Right renal pelvis (tissue), 4 donors: ENCODE measurements at places on chromosomes 5 and 9.

- DNase-seq = no peak
Observed at GRCh38 chr5:132225165-132226032, 2.3 kb downstream of the P4HA2 start.

- no peak for DNase-seq
Observed at GRCh38 chr9:114053246-114054005, 24.7 kb downstream of the AMBP start.

GRCh38 chr5:165360366-165360765 is 1854.9 kb downstream of the MAT2B start:
- DNase-seq = no peak

DNA sequence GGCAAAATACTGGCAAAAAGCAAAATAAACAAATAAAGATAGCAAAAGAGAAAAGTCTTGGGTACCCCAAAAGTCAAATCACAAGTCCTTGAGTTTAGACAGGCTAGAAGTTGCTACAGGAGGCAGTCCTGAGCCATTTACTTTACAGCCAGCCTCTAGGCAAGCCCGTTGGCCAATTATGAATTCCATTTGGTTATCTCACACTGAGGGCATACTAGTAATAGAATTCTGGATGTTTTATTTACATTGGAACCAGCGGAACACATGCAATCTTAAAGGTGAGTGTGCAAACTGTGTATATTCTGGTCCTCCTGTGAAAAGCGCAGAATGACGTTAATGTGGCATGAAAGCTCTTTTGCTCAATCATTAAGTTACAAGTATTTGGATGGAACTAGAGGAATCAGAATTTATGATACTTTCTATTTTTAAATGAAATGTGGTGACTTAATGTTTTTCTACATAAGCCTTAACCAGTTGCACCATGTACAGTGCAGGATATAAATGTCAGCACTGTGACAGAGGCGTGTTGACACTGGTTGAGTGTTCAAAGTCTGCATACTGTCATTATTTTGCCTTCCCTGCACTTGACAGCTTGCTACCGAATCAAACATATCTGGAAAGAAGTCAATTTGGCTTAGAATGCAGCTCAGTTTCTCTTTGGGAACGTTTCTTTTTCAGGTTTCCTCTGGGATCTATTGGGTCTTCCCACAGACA is 7.9 kb downstream of the GDNF start:
- no peak for DNase-seq

DNA sequence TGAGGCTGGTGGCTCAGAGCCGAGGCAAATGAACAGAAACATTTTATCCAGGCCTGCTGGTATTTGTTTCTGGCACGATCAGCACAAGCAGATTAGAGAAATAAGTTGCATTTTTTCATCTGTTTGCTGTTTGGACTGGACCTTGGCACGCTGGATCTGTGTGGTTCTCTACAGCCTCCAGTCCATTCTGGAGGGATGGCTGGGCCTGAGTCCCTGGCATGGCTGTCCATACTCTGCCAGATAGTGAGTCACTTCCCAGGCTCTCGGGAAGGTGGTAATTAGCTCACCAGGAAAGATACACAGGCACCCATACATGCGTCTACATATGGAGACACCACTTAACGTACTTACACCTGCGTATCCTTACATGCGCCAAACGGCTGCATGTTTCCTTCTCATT is 78.6 kb downstream of the SPRY4 start:
- DNase-seq = no peak

- DNase-seq = no peak
Observed at GRCh38 chr5:124408738-124409453, 337.5 kb downstream of the ZNF608 start.

DNA sequence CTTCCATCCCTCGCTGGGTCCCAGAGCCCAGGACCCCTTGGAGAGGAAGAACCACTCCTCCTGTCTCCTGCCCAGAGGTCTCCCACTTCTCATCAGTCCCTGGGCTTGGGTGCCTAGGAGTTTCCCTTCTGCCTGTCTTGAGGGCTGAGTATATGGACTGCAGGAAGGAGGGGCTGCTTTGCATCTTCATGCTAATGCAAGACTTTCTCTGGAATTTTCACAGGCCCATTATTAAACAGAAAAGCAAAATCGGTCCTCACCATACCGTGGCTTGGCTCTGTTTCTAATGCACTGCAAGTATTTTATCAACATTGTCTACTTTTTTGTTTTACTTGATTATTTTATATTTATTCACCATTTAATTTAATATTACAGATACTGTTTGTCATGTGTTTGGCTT is 34.5 kb downstream of the TRIO start:
- no peak for DNase-seq

- no peak for DNase-seq
Observed at GRCh38 chr9:136622538-136622948, 40.2 kb upstream of the EGFL7 start.

DNA sequence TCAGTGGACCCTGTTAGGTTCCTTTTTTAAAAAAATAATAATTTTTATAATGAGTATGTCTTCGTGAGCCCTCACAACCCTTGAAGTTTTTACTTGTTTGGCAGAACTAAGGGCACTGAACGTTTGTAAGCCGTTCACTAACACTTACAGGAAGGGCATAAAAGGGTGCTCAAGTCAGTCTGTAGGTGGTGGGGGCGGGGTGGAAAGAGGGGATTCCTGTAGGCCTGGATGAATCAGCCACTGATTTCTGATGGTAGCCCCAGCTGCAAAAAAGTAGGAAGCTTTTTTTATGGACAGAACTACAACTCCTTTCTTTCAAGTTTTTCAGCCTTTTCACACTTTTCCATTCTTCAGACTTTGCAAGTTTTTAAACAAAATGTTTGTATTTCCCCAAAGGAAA is 35.8 kb downstream of the PIK3R1 start:
- no peak for DNase-seq

DNA sequence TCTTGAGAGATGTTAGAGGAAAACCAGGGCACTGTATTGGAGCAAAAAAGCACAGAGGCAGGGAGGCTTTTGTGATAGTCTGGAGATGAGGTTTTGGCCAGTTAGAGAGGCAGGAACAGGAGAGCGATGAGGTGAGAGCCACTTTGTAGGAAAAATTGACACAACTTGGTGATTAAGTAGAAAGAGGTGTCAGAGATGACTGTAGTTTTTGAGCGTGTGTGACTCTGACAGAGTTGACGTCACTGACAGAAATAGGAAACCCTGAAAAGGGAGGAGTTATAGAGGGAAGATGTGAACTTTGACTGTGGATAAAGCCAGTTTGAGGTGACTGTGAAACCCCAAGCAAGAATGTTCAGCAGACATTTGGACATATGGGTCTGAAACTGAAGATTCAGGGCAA is 15.7 kb downstream of the NFX1 start:
- DNase-seq = no peak

DNA sequence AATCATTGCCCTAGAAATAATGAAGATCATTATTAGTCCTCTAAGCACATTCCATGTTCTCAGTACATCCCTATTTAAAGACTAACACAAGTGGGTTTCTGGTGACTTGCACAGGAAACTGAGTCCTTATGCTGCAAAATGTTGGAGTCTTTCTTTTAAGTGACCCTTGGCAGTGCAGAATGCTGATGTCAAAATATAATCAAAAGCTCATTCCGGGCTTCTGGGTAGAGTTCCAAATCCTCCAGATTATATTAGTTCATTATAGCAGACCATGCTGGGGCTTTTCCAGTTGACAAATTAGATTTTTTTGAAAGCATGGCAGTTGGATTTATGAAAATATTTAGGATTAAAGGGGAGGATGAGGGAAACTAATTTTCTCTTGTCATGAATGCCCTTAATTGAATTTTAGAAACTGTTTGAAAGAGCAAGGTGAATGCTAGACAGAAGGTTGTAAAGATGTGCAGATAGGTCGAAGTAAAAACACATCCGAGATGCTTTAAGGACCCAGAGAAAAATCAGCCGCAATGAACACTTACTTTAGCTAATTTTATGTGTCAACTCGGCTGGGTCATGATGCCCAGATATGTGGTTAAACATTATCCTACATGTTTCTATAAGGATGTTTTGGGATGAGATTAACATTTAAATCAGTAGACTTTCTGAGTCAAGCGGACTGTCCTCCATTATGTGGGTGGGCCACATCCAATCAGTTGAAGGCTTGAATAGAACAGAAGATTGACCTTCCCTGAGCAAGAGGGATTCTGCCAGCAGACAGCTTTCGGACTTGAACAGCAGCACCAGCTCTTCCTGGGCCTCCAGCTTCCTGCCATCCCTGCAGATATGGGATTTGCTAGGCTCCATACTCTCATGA is 88.7 kb downstream of the DAP start:
- no peak for DNase-seq

- DNase-seq = peak; percentile 81
Observed at GRCh38 chr5:43484106-43484849, 613 bp upstream of the TMEM267 start.

DNA sequence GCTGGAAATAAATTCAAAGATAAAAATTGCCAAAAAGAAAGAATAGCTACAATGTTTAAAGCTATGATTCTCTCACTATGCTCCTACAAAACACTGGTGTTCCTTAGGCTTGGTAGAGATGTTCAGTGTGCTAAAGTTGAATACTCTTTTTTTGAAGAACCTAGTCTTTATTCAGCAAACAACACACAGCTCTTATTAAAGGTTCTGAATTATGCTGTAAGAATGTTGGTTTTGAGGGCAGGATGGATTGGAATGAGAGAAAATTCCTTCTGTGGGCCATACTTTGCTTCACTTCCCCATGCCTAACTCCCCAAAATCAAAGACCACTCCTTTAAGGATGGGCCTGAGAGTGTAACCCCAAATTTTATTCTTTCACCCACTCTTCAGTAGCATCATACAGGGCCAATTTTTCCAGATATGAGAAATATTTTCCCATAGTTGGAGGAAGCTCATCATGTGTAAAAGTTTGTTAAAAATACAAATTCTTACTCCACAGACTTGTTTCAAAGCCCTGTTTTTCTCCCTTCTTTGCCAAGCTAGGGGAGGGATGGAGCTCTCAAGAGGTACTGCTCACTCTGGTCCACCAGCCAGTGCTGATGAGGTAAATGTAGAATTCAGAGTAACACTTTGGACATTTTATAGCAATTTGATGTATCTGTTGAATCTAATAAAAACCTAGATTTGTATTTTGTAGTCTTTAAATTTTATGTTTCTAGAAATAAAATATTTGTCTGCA is 99.3 kb downstream of the GDNF start:
- no peak for DNase-seq

DNA sequence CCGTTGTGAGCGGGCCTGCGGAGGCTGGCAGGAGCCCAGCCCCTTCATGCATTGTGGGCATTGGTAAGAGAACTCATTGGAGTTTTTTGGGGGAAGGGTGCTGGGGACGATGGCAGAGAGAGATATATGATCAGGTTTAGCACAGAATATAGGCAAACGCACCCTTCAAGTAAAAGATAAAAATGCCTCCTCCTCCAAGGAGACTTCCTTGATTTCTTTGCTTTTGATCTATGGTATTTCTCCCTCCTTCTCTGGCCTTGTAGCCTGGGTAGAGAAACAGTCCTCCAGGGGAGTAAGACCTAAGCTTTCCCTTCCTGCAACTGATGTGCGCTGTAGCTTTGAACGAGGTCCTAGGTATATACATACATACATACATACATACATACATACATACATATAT is 960 bp upstream of the PPARGC1B start:
- no peak for DNase-seq

DNA sequence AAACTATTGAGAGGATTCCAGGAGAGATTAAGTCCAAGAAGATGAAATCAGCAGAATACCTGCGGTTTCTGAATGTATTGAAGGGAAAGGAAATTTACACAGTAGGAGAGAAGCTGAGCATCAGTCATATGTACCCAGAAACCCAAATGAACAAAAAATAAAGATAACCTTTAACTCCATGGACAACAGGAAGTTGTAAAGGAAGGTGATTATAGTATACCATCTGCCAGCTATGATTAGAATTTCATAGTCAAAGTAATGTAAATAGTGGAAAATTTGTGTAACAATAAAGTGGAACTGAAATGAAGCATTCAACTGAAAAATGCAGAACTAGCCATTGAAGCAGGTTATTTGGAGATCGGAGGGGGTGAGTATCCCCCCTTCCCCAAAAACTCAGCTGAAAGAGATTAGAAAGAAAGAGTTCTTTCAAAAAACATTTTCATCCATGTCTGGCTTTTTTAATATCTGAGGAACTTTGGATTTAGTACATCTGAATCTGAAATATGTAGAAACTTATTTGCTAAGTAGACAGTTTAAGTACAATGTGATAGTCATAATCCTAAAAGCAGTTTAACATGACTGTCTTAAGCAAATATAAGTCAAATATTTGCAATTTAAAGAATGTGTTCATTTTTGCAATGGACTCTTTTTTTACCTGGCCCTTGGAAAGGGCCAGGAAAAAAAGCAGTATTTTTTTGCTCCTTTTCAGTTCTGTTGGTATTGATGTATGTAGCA is 58.4 kb downstream of the APC start:
- DNase-seq = no peak

DNA sequence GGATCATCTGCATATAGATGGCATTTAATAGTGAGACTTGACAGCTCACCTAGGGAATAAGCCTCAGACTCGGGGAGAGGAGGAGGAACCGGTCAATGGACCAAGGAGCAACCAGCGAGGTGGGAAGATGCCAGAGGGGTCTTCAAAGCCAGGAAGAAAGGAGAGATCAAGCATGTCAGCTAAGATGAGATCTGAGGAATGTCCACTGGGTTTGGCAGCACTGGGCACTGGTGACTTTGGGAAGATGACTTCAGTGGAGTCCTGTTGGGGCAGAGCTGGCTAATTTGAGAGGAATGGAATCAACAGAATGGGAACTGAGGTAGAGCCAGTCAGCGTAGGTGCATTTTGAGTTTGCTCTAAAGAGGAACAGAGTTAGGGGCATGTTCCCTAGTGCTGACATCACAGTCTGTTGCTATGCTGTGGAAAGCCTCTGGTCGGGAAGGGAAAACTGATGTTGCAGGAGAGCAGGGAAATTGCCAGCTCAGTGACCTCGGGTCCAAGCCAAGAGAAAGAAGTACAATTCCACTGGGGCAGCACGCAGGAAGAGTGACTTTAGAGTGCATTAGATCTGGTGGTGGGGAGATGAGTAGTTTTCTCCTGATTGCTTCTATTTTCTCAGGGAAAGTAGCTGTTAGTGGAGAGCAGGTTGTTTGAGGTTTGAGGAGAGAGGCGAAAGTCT is 56.9 kb downstream of the ZNF618 start:
- no peak for DNase-seq

DNA sequence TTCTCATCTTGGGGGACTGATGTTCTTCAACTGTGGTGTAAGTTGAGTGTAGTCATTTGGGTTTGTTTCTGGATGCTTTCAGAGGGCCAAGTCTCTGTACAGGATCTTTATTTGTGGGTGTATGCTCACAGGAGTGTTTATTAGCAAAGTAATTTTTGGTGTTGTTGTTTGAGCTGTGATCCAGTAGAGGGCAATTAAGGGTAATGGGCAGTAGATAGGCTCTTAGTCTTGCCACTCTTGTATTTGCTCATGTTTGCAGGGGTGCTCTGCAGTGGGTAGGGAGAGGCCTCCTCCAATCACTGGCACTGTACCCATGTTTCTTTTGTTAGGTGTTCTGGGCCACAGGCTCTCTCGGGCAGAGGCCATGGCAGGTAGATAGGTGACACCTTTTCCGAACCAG is 45.9 kb upstream of the ITGA2 start:
- DNase-seq = no peak

- no peak for DNase-seq
Observed at GRCh38 chr5:147673791-147674190, 108.7 kb downstream of the JAKMIP2 start.
